ENCODE measurements at places on chromosomes 7 and 10.

DNA sequence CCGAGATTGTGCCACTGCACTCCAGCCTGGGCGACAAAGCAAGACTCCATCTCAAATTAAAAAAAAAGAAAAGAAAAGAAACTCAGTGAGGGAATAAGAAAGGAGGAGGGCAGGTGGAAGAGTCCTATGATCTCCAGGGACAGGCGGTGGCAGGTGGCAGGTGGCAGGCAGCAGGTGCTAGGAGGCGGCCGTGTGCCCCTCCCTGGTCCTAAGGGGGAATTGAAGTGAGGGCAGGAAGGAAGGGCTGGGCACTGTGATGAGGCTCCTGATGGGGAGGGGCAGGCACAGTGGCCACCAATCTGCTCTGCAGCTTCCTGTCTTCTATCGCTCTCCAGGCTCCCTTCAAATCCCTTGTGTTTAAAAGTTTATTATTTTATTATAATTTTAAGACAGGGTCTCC lies 41.2 kb upstream of the UBE3C start:
- DNase-seq: no peak

DNA sequence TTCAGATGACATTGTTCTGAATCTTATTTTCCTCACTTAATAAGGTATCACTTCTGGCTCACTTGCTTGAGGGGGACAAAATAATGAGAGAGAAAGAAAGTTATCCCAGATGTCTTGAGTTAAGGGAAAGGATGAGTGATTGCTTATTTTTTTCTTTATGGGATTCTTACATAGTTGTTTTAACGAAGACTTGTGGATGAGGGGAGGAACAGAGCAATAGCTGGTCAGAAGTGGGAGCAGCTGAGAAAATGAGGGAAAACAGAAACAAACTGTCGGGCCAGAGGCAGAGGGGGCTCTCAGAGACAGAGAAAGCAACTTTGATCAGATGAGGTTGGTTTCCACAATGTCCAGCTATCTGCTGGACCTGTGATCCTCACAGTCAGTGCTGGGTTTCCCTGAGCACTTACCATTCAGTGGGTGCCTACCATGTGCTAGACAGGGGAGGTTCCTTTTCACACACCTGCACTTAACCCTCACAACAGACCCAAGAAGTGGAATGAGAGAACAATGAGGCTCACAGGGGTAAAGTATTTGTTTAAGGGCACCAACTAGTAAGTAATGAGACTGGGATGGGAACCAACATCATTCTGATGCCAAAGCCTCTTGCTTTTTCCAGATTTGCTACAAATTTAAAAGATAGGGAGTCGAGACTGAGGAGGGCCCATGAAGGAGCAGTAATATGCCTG lies 64.2 kb downstream of the BICC1 start:
- no peak for DNase-seq

DNA sequence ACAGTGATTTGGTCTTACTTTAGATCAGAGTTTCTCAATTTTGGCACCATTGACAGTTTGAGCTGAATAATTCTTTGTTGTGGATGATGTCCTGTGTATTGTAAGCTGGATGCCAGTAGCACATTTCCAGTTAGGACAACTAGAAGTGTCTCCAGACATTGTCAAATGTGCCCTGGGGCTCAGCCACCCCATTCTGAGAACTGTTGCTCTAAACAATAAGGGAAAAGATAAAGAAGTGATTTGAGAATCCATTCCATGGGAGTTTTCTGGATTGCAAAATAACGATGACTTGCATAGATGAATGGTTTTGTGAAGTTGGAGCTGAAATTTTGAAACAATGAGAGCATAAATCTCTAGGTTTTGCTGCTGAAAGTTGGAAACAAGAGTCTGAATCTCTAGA lies 44.6 kb downstream of the NUP205 start:
- no peak for DNase-seq

- no peak for DNase-seq
Measured at GRCh38 chr7:80357530-80357929, 154.3 kb downstream of the GNAT3 start.

GRCh38 chr10:3898821-3899220 lies 113.8 kb upstream of the KLF6 start:
- no peak for DNase-seq

DNA sequence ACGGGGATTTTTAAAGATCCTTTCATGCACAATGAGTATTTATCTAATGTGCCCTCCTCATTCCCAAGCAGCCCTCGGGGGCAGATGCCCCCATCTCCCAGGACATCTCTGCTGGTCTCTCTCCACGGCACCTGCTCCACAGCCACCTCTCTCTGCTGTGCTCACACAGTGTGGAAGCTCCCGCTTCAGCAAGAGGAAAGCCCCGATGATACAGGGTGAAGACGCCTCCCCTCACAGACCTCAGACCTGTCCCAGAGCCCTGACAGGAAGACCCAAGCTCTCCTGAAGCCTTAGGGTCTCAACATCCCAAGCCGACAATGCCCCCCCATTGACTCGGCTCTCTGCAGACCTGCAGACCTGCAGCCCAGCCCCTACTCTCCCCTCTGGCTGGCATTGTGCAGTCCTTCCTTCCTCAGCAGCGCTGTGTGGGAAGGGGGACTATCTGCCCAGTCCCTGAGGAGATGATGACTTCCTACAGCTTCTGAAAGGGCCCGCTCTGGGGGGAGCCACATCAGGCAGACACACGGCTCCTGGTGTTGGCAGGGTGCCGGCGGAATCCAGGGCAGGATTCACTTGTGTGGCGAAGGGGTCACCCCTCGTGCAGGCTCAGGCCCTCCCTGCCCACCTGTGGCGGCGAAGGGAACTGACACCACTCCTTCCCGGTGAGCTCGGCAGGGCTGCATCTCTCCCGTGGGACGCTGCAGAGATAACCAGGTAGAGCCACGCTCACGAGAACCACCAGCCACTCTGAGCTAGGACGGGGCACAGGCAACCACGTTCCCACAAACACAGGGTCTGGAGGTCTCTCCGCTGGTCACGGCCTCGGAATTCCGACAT lies 61.8 kb downstream of the PTPRN2 start:
- no peak for DNase-seq
